ENCODE measurements at places on chromosomes 7 and 10.

- DNase-seq, result no peak
Measured at GRCh38 chr10:5148678-5149032, 36.3 kb downstream of the AKR1C8 start.

DNA sequence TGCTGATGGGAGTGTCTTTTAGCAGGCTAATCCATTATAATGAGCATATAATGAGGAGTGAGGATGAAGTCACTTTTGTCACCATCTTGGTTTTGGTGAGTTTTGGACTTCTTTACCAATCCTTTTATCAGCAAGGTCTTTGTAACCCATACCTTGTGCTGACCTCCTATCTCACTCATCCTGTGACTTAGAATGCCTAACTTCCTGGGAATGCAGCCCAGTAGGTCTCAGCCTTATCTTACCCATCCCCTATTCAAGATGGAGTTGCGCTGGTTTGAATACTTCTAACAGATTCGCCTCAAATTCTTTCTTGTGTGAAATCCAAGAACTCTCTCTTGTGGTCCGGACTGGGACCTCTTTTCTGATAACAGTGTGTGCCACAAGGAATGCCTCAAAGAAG, 253.1 kb upstream of the CACNA2D1 start:
- no peak for DNase-seq

- no peak for DNase-seq
Measured at GRCh38 chr10:52663161-52663560, 109.4 kb downstream of the MBL2 start.

DNA sequence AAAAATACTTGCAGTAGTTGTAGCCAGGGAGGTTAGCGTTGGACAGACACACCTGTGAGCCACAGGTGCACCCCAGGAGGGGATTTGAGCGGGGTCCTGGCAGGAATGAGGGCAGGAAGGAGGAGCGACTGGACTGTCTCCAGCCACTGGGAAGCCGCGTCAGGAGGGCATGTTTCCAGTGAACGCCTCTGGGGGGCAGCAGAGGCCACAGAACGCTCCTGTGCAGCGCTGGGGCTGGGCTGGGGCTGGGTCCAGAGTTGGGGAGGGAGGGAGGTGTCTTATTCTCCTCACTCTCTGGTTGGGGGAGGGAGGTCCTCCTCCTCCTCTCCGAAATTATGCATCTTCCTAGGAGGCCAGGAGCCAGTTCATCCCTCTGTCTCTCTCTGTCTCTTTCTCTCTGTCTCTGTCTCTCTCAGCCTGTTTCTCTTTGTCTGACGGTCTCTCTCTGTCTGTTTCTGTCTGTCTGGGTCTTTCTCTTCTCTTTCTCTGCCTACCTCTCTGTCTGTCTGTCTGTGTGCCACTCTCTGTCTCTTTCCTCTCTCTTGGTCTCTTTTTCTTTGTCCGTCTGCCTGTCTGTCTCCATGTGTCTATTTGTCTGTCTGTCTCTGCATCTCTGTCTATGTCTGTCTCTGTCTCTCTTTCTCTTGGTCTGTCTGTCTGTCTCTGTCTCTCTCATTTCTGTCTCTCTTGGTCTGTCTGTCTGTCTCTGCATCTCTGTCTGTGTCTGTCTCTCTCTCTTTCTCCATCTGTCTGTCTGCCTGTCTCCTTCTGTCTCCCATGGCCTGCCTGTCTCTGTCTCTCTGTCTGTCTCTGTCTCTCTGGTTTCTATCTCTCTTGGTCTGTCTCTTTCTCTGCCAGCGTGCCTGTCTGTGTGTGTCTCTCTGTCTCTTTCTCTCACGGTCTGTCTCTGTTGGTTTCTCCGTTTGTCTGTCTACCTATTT, 9.9 kb upstream of the PSMG3 start:
- DNase-seq, result peak; percentile 49

DNA sequence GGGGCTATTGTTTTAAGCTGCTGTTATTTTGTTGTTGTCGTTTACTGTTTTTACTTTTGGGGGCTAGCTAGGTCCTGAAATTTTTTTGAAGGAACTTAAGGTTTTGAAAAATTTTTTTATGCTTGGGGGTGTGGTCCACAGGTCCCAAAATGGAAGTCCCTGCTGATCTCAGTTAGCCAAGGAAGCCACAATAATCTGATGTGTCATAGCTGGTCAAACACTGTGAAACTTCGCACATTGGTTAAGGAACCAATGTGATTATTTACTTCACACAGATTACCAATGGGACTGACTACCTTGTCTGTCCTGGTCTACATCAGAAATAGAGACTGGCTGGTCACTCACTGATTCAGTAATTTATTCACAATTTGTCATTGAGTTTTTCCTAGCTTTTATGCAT, 29.5 kb upstream of the HYCC1 start:
- no peak for DNase-seq

- DNase-seq, result no peak
Measured at GRCh38 chr7:121398246-121398645, 2.1 kb upstream of the FAM3C start.

- no peak for DNase-seq
Measured at GRCh38 chr10:86598151-86598550, 56.2 kb upstream of the OPN4 start.

- DNase-seq, result no peak
Measured at GRCh38 chr7:42833411-42833810, 78.5 kb downstream of the C7orf25 start.

GRCh38 chr10:126972635-126973414, 67.6 kb downstream of the DOCK1 start:
- no peak for DNase-seq

GRCh38 chr7:91898240-91898992, 17.9 kb upstream of the MTERF1 start:
- no peak for DNase-seq

DNA sequence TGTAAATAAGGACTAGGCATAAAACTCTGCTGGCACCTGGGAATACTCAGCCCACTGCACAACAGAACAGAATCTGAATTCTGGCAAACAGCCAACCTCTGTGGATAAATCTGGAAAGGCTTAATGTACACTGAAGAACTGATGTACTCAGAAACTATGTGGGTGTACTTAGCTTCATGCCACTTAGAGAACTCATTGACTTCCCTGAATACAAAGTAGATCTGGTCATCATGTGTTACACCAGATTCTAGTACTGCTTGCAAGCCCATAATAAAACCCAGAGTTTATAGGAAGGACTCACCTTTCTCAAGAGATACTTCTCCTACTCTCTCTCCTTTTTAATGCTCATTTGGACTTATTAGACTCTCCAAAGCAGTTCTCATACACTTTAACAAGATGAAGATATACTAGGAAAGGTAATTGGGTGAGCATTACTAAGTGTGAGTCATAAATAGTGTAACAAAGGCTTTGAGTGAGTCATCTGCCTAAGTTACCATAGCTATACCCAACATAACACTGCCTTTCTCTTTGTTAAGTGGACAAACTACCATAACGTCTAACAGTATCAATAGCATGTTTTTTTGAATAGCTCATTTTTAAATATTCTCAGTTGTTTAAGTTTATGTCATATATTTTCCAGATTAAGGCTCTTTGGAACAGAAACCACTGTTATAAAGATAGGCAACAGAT, 309.1 kb downstream of the MDFIC start:
- no peak for DNase-seq

GRCh38 chr10:78721231-78721630, 347.5 kb upstream of the ZMIZ1 start:
- DNase-seq, result no peak

- DNase-seq, result no peak
Measured at GRCh38 chr10:109932968-109933367, 9.7 kb upstream of the XPNPEP1 start.

GRCh38 chr10:25072786-25073185, 56.4 kb downstream of the THNSL1 start:
- DNase-seq, result no peak

DNA sequence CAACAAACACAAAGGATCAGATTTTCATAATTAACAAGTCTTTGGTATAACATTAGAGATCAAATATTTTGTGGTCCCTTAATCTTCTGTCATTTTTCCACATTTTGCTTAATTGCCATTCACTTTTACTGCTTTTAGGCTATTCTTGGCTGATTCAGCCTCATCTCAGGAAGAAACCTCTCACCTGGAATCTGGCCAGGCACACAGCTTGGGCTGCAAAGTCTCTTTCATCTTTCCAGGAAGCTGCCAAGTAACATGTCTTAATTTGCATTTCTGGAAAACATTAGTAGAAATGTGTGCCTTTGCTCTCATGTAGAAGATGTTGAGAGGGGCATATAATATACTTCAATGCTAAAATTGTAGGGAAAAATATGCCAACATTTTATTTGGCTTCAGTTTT, 174.2 kb upstream of the STEAP4 start:
- DNase-seq, result no peak

DNA sequence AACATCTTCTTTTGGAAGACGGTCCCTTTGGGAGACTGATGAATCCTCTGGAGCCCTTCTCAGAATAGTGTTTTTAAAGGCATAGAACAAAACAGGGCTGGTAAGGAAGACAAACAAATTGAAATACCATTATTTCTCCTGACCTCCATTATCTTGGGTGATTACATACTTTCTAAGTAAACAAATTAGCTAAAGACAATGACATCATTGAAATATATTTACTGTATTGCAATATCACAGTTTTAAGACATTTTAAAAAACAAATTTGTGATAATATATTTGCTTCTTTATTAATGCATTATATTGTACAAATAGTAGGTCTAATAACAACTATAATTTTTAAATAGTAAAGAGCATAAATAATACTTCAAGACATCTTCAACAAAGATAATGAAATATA, 152.2 kb upstream of the CDK1 start:
- no peak for DNase-seq

GRCh38 chr10:124500757-124501156, 39.1 kb downstream of the LHPP start:
- no peak for DNase-seq

DNA sequence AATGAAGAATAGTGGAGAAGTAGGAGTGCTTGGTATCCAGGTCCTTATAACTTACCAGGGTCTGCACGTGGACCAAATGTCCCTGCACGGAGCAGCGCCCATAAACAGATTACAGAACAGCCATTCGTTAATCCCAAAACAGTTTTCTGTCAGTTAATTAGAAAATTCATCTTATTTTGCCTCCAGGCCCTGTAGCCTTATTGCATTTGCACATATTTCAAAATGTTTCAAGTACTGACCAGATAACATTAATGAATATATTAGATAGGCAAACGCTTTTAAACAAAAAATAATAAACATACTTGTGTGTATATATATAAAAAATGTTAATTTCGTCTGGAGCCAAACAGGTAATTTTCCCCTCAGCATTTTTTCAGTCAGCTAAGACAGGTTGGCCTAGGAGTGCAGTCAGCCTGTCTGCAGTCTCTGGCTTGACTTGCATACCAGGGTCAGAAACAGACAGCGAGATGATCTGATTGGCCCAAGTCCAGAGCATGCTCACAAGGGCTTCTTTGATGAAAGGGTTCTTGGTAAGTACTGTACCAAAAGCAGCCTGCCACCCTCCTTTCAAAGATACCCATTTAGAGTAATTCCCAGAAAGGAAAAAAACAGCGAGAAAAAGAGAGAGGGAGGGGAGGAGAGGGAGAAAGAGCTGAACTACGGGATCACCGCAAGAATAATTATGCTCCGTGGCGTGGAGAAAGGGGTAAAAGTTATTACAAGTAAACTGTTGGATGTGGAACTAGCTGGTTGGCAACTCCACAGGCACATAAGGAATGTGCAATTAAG, 194.4 kb upstream of the TCF7L2 start:
- no peak for DNase-seq

GRCh38 chr7:146943483-146943882, 826.9 kb downstream of the CNTNAP2 start:
- no peak for DNase-seq

DNA sequence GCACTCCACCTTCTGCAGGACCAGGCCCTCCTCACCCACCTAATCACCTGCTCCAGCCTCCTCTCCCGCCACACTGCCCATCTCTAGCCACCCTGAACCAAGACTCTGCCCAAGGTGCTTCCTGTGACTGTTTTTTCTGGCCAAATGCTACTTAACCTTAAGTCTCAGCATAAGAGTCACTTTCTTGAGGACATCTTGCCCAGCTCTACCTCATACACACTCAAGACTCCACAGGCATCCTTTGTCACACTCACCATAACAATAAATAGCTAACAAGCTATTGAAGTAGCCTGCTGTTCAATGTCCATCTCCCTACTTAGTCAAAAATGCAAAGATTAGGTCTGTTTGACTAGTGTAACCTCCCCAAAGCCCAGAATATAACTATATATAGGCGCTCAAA, 455.4 kb upstream of the NFE2L3 start:
- no peak for DNase-seq

GRCh38 chr10:78594559-78595268, 474.1 kb upstream of the ZMIZ1 start:
- DNase-seq, result no peak

DNA sequence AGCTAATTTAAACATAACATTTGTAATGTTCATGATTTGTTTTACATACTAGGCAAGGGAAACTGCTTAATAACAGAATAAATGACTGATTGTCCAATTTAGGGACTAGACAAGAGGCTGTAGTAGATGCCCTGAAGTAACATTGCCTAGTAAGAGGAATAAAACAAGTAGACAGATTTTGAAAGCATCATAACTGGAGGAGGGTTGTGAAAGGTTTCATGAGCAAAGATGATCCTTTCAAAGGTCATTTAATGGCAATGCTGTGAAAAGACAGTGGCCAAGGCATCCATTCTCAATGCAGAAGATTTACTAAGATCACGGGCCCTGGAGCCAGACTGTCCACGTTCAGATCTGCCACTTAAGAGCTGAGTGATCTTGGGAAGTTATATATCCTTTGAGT, 44.8 kb upstream of the HHEX start:
- no peak for DNase-seq

- peak; percentile 6 for DNase-seq
Measured at GRCh38 chr7:105387508-105388355, 989 bp downstream of the SRPK2 start.

- DNase-seq, result no peak
Measured at GRCh38 chr10:99331207-99331803, 2.1 kb downstream of the CNNM1 start.

DNA sequence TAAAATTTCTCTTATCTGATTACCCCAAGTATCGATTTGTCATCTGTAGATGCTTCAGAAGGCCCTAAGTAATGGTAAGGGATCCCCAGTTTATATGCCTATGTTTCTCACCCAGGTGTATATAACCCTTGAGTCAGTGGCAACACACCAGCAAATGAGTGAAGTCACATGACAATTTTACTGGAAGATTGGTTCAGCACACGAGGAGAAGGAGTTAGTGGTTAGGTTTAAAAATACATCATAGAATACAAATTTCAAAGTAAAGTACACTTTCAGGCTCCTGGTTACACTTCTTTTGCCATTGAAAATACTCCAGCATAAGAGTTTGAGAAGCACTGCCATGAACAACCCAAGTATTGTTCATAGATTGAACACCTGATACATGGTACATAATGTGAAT, 29.7 kb upstream of the CAPZA2 start:
- no peak for DNase-seq

DNA sequence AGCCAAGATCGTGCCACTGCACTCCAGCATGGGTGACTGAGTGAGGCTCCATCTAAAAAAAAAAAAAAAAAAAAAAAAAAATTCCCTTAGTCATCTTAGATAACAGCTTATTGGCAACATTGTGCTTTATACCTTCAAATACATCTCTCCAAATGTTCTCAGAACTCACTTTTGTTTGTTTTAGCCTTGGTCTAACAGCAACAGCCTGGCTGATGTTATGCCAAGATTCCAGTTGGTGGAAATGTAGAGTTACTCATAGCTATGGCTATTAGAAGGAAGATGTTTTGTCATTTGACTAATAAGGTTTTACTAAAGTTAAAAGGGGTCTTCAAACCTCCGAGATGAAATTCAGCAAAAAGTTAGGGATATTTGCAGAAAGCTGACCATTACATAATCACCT, 481.4 kb downstream of the NEBL start:
- no peak for DNase-seq
